ENCODE measurements at places on chromosomes 2 and 18. TPM values are rescaled to one million over a fixed set of nuclear protein-coding genes. Genes with fewer than 3 reads are reported as not detected.

DNA sequence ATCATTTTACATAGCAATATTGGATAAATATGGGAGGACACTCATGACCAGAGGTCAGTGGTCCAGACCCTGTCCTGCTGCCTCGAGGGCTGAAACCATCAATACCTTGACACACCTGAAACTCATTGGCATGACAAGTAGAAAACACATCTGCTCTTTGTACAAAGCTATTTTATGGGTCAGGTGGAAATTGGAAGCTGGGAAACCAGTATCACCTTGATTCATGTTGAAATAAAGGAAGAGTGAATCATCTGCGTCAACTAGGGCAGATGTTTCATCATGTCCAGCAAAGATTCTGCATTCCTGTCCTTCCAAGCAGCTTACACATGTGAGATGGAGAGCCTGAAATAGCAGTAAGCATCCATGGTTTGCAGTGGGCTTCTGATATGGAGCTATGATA is 80.0 kb upstream of the ERBB4 start:
- no peak for DNase-seq

- DNase-seq: no peak
Observed at GRCh38 chr2:81412681-81413080, 1108.1 kb upstream of the LRRTM1 start.

DNA sequence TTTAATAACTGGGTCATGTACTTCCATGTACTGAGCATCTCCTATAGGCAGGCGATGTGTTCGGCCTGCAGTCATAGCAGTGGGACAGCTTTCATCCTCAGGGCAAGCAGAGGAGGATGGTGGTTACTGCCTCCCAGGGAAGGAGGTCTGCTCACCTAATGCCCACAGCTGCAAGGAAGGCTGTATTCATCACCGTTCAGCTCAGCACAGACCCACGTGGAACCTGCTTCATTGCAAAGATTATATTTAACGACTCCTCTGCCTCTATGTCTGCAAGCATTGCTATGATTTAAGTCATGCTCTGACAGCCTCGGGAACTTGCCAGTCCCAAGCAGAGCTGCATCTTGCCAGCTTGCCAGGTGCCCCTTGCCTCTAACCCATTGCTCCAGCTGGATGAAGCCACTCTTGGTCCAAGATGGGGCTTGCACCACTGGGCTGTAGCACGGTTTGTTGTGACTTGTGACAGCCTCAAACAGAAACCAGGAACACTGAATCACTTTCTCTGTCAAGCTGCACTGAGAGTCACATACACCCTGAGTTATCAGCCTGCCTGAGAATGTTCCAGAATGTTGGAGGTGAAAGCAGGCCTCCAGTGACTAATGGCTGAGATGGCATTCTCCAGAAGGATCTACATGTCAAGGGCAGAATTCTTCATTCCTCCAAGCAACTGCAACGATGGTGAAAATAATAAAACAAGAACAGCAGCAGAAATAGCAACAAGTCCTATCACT is 651.1 kb upstream of the ID2 start:
- peak; percentile 53 for DNase-seq

DNA sequence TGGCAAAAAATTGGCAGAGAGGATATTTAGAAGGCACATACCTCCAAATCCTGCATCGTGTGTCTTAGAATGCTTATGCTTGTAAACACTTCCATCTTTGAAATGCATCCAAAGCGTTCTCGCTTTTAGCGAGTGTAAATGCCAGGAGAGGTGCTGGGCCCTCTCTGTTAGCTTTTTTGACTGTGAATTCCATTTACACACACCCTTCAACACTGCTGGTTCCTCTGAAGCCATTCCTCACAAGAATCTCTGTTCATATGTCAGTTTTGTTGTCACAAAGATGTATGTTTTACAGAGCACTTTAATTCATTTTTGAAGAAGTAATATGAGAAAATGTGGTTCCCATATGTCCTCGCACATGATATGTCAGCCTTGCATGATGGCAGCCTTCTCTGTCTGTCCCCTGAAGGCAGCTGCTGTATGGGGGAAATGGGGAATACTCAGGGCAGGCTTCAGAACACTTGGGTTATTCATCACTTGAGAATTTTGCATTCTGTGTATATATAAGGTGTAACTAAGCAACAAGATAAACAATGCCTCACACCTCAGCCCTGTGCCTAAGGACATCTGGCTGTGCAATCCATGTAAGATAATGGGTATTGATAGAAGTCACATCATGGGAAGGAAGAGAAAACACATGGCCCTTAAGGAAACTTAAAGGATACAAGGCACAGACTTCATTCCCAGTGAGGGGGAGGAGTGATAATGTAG is 52.3 kb downstream of the RAB27B start:
- no peak for DNase-seq

DNA sequence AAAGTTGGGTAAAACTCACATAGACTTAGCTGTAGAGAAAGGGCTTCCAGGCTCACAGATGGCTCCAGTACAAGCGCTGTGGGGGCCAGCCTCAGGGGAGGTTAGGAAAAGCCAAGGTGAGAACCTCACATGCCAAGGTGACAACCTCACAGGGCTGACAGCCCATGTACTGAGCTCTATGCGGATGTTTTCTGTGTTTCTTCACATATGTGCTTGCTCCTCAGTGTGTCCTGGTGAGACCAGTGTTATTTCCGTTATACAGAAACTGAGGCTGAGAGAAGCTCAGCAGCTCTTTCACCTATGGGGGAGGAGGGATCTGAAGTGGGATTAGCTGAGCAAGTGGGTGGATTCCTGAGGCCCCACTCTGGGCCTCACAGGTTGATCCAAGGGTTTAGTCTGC is 67.3 kb downstream of the INPP4A start:
- DNase-seq: no peak

DNA sequence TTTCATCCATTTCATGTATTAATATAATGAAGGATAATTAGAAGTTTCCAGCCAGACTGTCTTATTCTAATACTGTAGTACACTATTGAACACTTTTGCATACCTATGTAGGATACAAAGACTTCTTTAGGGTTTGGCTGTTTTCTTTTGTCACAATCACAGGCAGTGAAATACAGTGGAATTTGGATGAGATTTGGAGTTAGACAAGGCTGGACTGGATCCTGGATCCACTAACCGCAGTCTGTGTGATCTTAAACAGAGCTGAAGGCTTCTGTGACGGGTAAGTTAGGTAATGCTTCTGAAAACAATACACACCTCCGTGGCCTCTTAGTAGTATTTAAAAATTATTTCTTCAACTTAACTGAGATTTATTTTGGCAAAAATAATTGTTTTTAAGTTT is 1128.6 kb upstream of the CDH2 start:
- DNase-seq: no peak

DNA sequence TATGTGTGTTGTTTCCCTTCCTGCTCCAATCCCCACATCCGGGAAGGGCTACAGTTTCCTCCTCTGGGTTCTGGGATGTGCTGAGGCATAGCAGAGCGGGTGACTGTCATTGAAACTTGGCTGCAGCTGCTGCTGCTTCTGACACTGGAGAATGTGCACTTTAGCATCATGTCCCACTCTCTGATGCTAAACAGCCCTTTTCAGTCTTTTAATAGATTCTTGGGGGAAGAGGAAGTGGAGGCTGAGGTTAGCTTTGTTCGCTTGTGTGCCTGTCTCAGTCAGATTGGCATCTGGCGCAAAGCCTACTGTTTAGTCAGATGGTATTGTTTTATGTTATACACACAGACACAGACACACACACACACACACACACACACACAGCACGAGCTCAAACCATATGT is 136.5 kb upstream of the RND3 start:
- DNase-seq: no peak

- no peak for DNase-seq
Observed at GRCh38 chr2:100877555-100877954, 57.6 kb downstream of the NPAS2 start.

GRCh38 chr2:30321466-30321865 is 90.1 kb downstream of the LBH start:
- no peak for DNase-seq

DNA sequence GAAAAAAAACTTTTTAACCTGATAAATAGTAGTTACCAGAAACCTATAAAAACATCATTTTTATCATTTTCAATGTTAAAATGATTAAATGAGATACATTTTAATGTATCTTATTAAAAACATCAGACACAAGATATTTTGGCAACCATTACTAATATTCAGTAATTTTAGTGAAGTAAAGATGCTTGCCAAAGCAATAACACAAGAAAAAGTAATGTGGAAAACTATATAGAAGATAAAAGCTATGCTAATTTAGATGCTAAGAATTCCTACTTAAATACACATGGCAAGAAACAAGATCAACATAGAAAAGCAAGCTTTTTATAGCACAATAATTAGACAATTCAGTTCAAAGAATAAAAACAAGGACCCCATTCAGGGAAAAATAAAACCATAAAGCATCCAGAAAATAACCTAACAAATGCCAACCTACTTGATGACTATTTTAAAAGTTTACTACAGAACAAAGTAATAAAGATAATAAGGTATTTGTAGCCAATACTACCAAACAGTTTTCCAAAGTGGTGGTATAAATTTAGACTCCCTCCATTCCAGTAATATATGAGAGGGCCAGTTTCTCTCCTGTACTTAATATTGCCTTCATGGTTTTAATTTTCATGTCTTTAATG is 489.5 kb downstream of the CDH2 start:
- DNase-seq: no peak

DNA sequence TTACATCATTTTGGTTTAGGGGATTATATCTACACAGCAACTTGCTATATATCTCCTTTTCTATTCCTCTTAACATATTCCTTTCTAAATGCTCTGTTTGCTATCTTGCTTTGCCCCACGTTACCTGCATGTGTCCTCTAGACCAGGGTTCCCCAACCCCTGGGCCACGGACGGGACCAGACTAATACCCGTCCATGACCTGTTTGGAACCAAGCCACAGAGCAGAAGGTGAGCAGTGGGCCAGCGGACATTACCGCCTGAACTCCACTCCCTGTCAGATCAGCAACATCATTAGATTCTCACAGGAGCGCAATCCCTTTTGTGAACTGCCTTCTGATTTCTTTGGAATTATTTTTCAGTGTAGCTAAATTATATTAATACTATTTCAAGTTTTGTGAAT is 66.7 kb downstream of the KCMF1 start:
- no peak for DNase-seq

- no peak for DNase-seq
Observed at GRCh38 chr2:199631129-199631528, 173.4 kb upstream of the SATB2 start.

- no peak for DNase-seq
Observed at GRCh38 chr2:69201259-69201658, 185.8 kb downstream of the GFPT1 start.

DNA sequence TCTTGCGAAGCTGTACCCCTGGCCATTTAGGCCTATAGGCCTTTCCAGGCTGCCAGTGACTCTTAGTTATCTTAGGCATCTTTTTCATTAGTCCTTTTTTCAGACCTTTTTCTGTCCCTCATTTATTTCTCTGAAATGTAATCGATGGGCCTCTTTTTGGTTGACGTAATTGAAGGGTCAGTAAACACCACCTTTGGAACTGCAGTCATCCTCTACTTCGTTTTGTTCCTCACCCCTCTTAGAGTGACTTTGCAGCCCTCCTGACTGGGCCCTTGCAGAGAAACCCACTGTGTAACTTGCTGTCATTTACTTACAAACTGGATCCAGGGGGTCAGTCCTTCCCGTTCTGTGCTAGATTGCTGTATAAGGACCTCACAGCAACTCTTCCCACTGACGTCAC is 23.2 kb downstream of the CENPO start:
- no peak for DNase-seq

GRCh38 chr2:233745073-233745755 is 14.9 kb upstream of the UGT1A1 start:
- DNase-seq: no peak

GRCh38 chr18:60675801-60676200 is 303.2 kb upstream of the MC4R start:
- DNase-seq: no peak

GRCh38 chr2:36449943-36450392 is 94.4 kb downstream of the CRIM1 start:
- no peak for DNase-seq

GRCh38 chr18:9536354-9537152 is 61.2 kb downstream of the RALBP1 start:
- no peak for DNase-seq

GRCh38 chr2:213011505-213011904 is 139.9 kb downstream of the IKZF2 start:
- DNase-seq: no peak

DNA sequence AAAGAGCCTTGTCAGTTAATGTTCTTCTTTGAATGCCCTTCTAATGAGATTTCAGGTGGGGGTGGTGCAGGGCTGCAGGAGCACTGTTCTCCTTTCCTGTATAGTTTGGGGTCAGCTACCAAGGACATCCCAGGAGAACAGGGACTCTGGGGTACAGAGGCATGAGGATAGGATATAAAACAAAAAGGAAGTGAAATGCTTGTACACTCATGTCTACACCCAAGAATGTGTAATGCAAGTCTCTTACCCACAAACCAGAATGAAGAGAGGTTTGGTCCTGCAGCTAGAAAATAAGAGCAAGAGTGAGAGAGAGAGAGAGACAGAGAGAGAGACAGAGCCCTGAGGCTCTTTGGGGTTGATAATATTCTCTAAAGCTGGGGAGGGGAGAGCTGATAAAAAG is 151.8 kb upstream of the KCTD1 start:
- DNase-seq: no peak

- no peak for DNase-seq
Observed at GRCh38 chr18:76619261-76619620, 124.2 kb upstream of the ZNF516 start.

GRCh38 chr2:240112914-240113690 is 23.0 kb downstream of the COPS9 start:
- DNase-seq: no peak

GRCh38 chr2:65527451-65528240 is 95.2 kb upstream of the SPRED2 start:
- no peak for DNase-seq

GRCh38 chr2:71166812-71167211 is 36.4 kb downstream of the MPHOSPH10 start:
- DNase-seq: no peak

PCARE gene
- not detected for total RNA-seq

FEV gene
- not detected for total RNA-seq

SERPINB3 gene
- not detected for total RNA-seq

GPR35 gene
- total RNA-seq: 2.5 TPM

ZNF396 gene
- total RNA-seq: 1.9 TPM

ST8SIA5 gene
- 0.76 TPM for total RNA-seq

HNRNPLL gene
- 63.0 TPM for total RNA-seq

VAMP5 gene
- not detected for total RNA-seq

TMEM182 gene
- 3.1 TPM for total RNA-seq

Measured in osteocyte (in vitro differentiated cells).